ENCODE measurements at places on chromosomes 7 and 10. TPM values are rescaled to one million over a fixed set of nuclear protein-coding genes. Genes with fewer than 3 reads are reported as not detected.

Gene ADAM12
- total RNA-seq: 21.3 TPM

Gene NEUROD6
- total RNA-seq: not detected

Gene LRRN3
- total RNA-seq: 10.5 TPM

Gene MMD2
- total RNA-seq: not detected

Gene TRPV5
- total RNA-seq: not detected

Gene TLX1
- total RNA-seq: not detected

Gene TRDMT1
- 5.6 TPM for total RNA-seq

Gene GFRA1
- 0.56 TPM for total RNA-seq

Gene SERPINE1
- total RNA-seq: 2,576 TPM

Gene ZPBP
- not detected for total RNA-seq

Gene ANKRD61
- under 0.01 TPM for total RNA-seq

Gene SCIN
- total RNA-seq: 0.56 TPM

Gene TEX36
- not detected for total RNA-seq

Gene SPOCK2
- total RNA-seq: 0.28 TPM

Gene C10orf105
- total RNA-seq: not detected

Gene SHTN1
- 1.2 TPM for total RNA-seq

Gene WEE2
- not detected for total RNA-seq

Gene KCP
- total RNA-seq: 0.19 TPM

Gene RET
- total RNA-seq: 0.58 TPM

Gene CTNNA3
- total RNA-seq: under 0.01 TPM

Gene ANXA7
- total RNA-seq: 102 TPM

Gene TMEM140
- total RNA-seq: 18.6 TPM

Gene OLAH
- total RNA-seq: 2.5 TPM

Gene SRRM3
- total RNA-seq: 0.56 TPM

Gene DMTF1
- total RNA-seq: 61.7 TPM

Gene ANKRD2
- 0.85 TPM for total RNA-seq

Gene OR2A1
- total RNA-seq: under 0.01 TPM

Gene RAPGEF5
- total RNA-seq: 11.7 TPM

Gene KDM7A
- 7.3 TPM for total RNA-seq

Gene MAPK8
- 43.9 TPM for total RNA-seq

Gene AOAH
- total RNA-seq: not detected

Measured in regular cardiac myocyte (primary cell).